T-helper 17 cell (primary cell): ENCODE measurements at places on chromosomes 7 and 10.
A peak's percentile ranks its signal among the peaks of the same experiment; 100 is the strongest.

DNA sequence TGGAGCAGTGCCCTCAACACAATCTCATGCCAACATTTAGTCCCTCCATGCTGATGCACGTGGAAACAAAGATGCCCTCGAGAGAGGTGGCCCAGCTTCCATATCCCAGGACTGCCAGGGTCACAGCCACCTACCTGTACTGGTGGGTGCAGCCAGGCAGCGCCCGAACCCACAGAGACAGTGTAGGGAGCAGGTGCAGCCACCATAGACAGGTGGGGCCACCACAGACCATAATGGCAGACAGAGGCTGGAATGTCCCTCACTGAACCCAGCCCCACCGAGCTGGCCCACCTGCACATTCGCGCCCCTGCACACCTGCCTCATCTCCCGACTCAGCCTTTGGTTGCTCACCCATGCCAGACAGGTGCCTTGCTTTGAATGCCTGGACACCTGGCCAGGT, 18.3 kb upstream of the CPXM2 start:
- DNase-seq: no peak

- no peak for DNase-seq
Observed at GRCh38 chr7:35714862-35715261, 19.9 kb upstream of the HERPUD2 start.

DNA sequence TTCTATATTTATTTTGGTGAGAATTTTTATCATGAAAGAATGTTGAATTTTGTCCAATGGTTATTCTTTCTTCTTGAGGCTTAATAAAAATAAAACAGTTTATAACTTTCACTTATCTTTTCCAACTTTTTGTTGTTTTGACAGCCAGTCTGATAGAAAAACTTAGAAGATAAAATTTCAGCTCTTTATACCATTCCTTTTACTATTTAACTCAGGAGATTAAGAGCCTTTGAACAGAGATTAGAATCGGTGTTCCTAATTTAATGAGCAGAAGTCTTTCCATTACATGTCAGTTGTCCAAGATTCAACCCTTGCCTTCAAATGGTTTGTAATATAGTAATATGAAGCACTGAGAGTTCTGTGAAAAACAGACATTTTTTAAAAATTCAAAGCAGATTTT, 97.8 kb upstream of the SEC61G start:
- no peak for DNase-seq

DNA sequence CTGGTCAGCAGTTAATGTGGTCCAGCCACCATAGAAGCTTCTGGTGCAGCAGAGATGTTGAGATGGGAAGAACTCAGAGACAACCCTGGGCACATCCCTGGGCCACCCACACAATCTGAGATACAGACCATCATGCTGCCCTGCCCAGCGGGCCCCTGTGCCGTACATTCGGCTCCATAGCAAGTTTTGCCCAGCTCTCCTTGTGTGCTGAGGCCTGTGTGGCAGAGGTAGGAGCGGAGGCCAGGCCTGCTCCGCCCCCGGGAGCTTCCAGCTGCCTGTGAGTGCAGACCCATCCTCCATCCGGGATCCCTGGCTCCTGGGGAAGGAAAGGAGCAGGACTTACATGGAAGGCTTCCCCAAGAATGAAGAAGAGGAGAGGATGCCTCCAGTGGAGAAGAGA, 140.3 kb downstream of the NEURL1 start:
- no peak for DNase-seq

DNA sequence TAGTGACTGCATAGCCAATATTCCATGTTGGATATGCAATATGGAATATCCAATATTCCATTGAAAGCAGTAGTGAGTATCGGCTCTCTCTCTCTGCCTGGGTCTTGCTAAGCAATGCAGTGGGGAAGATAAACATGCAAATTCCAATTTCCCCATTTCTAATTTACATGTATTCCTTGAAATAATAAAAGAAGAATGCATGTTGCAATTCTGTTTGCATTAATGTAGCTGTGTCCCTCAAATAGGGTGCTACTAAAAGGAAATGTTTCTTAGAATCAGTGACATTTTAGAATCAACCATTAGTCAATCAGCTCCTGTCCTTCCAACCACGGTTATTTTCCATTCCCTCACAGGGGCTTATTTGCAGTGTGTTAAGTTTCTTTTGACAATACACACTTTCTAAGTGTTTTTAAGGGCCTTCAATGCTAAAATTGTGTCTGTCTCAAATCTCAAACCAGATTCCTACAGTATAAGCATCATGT, 46.7 kb downstream of the AFAP1L2 start:
- no peak for DNase-seq

DNA sequence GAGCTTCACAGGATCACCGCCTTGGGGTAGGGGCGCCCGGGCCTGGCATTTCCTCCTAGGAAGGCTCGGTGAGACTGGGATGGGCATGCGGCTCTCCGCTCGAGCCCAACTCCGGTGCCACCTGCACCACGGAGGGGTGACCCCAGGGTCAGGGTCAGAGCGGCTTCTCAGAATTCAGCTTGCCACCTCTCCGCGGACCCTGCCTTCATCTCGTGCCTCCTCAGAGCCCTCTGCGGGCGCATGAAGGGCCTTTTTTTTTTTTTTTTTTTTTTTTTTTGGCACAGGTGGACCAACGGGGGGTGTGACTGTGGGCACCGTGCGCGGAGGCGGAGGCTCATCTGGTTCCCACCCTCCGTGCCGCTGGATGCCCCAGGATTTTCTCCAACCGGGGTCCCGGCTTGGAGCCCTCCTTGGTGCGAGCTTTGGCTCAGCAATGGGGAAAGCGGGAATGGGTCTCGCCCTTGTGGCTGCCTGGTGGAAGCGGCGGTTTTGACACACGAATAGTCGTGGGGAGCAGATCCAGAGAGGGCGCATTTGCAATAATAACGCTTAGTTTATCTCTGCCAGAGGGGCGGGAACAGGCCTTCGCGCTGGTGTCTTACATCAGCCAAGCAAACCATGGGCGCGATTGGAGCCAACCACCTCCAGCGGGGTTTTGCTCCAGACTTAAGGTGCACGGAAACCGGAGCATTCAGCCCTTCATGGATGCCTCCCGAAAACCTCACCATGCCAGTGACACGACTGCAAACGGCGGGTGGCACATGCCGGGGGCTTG, 5.0 kb upstream of the TNRC18 start:
- DNase-seq: no peak

DNA sequence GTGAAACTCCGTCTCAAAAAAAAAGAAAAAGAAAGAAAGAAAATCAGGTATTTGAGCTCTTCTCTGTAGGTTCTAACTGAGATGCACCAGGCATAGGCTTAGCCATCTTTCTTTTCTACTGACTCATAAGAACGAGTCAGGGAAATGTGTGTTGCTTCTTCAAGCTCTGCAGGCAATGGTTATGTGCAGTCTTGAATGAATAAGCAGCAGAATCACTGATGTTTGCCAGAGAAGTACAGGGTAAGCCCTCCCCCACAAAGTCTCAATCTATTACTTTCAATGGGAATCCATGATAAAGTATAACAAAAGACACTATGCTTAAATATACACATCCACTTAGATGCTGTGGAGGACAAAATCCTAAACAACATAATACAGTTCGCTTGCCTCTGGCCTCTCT, 239.2 kb downstream of the PARD3 start:
- no peak for DNase-seq

- no peak for DNase-seq
Observed at GRCh38 chr10:117240621-117241529, at the start of gene SLC18A2. TSS of gene SLC18A2 (plus strand) at chr10:117241114. CDS start at chr10:117241694, 580 bp downstream.

- peak; percentile 49 for DNase-seq
Observed at GRCh38 chr7:50317221-50317678, 12.7 kb downstream of the IKZF1 start.

- DNase-seq: no peak
Observed at GRCh38 chr7:156514851-156515250, 125.7 kb upstream of the RNF32 start.

DNA sequence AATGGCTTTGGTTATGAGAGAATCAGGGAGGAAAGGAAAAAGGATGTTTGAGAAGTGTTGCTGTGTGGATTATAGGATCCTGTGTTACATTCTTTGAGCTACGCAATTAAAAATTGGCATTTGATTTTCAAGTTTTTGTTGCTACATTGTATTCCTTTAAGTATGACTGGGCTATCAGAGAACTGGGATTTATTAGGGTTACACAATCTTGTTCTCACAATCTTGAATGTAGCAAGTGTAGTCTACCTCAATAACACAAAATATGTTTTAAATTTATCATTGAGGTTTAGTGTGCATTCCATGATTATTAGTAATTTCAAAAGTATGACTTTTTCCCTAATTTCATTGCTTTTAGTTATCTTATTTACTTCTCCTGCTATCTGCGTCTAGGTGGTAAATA, 113.9 kb downstream of the CACNB2 start:
- DNase-seq: no peak

DNA sequence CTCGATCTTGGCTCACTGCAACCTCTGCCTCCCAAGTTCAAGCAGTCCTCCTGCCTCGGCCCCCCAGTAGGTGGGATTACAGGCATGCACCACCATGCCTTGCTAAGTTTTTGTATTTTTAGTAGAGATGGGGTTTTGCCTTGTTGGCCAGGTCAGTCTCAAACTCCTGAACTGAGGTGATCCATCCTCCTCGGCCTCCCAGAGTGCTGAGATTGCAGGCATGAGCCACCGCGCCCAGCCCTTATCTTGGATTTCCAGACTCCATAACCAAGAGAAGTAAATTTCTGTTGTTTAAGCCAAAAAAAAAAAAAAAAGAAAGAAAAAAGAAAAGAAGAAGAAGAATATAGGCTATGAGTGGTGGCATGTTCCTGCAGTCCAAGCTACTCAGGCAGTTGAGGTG, 53.3 kb upstream of the RABGEF1 start:
- DNase-seq: no peak

DNA sequence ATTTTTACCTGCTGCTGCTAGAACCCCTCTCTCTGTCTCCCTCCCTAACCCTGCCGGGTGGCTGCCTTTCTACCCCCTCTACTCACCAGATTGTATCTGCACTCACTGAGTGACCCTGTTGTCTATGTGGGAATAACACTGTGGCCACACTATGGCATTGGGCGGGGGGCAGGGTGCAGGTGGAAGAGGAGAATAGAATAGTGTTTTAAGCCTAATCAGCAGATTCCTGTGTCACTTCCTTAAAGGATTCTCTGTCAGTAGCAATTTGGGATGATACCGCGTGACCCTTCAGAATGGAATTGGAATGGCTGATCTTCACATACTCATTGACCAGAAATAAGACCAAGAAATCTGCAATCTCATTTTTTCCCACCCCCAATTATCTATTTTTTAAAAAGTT, 67.1 kb upstream of the ANKRD1 start:
- DNase-seq: no peak

GRCh38 chr10:71667387-71667752, 52.2 kb downstream of the C10orf105 start:
- DNase-seq: no peak

DNA sequence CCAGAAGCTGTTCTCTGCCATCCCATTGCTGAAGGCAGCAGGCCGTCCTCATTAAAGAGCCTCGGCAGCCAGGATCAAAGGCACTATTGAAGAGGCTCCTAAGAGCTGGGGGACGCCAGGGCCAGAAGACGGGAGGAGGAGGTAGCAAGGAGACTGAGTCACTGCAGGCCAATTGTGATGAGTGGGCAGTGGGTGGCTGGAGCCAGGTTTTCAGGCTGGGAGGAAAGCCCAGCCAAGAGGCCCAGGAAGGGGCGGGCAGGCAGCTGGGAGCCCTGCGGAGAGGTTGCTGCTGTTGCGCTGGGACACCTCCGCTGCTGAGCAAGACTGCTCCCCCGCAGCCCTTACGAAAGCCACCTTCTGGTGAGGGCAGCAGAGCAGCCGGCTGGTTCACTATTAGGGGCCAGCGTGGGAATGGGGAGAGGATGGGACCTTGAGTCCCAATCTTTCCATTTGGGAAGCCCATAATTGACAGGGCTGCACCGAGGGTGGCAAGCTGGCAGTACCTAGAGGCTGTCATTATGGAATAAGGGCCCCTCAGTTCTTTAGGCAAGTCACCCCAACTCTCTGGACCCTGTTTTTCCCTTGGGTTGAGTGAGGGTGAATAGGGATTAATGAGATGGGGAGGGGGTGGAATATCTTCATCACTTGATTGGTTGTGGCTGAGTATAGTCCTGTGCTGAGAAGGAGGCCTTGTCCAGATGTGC, 48.4 kb downstream of the UNC5B start:
- DNase-seq: no peak

GRCh38 chr10:113927440-113927839, 73.0 kb downstream of the NHLRC2 start:
- DNase-seq: no peak

DNA sequence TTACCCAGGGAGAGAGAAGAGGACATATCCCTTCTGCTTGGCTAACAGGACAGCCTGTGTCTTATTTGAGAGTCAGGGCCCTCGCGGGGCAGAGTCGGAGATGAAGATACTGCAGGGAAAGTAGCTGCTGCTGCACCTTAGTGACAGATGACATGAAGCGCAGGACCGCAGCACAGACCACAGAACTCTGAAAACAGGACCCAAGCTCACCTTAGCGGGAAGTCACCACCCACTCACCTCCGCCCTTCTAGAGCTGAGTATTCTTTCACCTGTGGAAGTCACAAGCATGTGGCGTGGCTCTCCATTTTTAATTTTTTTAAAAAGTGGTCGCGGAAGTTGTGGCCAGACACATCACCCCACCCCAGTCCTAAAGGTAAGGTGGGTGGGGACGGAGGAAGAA, 191.4 kb downstream of the FAM107B start:
- DNase-seq: peak; percentile 51

- DNase-seq: peak; percentile 37
Observed at GRCh38 chr7:135976312-135977006, 700 bp downstream of the MTPN start.

DNA sequence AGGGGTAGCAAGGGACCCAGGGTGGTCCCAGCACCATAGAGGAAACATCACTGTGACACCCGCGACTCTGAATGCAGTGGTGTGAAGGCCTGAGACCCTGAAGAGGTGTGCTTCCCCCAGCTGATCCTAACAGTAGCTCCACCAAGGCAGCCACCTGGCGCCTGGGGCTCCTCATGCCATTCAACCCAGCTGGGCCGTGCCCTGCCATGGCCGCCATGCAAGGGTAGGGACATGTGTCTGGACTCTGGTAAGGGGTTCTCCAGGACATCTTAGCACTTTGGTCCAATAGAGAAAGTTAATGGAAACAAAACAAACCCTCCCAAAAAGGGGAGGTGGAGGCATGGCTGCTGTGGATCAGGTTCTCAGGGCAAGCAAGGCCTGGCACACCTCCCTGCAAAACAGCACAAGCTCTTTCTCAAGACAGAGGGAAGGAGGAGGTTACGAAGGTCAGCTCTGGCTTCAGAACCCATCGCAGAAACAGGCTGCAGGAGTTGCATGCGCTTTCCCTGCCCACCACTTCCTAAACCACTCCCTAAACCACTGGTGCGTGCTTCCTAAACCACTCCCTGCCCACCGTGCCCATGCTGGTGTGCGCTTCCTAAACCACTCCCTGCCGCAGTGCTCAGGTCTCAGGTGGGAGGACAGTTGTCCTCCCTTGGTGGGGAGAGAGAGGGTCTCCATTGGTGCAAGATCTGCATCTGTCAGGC, 108.7 kb downstream of the LARP4B start:
- no peak for DNase-seq

- no peak for DNase-seq
Observed at GRCh38 chr7:43618073-43618472, 35.2 kb downstream of the STK17A start.

GRCh38 chr7:5425507-5426225, 2.0 kb upstream of the TNRC18 start:
- DNase-seq: no peak

- no peak for DNase-seq
Observed at GRCh38 chr7:25384788-25385505, 156.7 kb upstream of the NPVF start.

- no peak for DNase-seq
Observed at GRCh38 chr10:77919713-77920108, 6.8 kb downstream of the DLG5 start.
